ENCODE measurements at places on chromosomes 11 and 22.

DNA sequence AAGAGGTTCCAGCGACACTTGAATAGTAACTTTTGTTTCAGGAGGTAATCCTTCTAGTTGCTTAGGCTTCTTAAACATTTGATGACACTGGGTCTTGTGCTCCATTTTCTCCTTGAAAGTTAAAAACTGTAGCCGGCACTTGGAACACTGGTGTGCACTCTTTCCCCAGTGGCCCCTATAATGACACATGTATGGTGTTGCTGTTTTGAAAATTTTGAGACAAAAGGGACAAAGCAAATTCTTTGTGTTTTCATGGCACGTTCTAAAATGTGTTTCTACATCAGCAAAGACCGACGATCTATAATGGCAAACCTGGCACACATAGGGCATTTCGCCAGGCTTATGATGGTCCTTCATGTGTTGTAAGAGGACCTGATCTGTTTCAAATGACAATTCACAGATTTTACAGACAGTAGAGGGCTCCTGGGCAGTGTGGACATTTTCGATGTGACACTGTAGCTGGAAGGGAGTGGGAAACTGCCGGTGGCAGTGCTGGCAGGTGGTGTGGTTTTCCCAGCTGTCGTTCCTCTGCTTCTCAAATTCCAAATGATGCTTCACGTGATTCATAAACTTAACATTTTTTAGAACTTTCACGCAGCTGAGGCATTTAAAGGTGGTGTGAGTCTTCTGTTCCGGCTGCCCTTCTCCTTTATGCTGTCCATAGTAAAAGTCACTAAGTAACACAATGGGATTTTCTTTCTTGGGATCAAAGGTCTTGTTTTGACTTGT lies 20.5 kb downstream of the ZNF280B start:
- no peak for DNase-seq

- DNase-seq = peak; percentile 70
Measured at GRCh38 chr11:32068134-32068870, 22.6 kb upstream of the RCN1 start.

- DNase-seq = no peak
Measured at GRCh38 chr22:19743651-19744050, 16.9 kb upstream of the TBX1 start.

- no peak for DNase-seq
Measured at GRCh38 chr11:6666302-6667183, 10.9 kb upstream of the DCHS1 start.

DNA sequence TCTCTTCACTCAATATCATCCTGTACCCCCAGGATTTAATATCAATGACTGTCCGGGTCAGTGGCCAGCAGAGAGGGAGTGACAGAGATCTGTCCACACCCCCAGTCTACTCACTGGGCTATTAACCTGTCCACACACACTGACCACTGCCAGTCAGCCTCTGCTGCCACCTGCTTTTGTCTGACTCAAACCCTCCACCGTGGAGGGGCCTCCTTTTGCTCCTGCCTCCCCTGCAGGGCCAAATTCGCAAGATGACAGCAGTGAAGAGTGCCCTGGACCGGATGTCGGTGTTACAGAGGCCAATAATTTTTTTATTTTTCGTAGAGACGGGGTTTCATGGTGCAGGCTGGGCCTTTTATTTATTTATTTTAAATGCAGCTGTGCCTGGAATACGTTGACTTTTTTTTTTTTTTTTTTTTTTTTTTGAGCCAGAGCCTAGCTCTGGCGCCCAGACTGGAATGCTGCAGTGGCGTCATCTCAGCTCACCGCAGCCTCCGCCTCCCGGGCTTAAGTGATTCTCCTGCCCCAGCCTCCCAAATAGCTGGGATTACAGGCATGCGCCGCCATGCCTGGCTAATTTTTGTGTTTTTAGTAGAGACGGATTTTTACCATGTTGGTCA lies 5.1 kb downstream of the PDXP start:
- peak; percentile 82 for DNase-seq

DNA sequence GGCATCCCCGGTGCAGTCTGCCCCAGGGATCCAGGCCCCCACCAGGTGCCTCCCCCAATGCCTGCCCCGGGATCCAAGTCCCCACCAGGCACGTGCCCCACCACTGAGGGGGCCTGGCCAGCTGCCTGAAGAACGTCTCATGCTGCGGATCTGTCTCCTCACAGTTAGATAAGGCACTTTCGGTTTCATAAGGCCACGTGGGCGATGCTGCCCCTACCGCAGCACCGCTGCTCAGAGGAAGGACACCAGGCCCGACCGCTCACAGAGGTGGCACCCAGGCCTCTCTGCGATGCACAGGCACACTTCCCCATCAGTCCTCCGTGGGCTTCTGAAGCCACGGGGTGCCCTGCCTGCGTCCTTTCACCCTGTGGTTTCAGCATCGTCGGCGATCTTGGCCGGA lies 68.1 kb upstream of the BID start:
- DNase-seq = peak; percentile 64

- peak; percentile 80 for DNase-seq
Measured at GRCh38 chr22:35893698-35894097, 134.9 kb downstream of the RBFOX2 start.

- DNase-seq = no peak
Measured at GRCh38 chr11:66922551-66922950, 35.6 kb downstream of the PC start.

GRCh38 chr11:111344032-111344431 lies 35.0 kb downstream of the POU2AF1 start:
- peak; percentile 85 for DNase-seq

DNA sequence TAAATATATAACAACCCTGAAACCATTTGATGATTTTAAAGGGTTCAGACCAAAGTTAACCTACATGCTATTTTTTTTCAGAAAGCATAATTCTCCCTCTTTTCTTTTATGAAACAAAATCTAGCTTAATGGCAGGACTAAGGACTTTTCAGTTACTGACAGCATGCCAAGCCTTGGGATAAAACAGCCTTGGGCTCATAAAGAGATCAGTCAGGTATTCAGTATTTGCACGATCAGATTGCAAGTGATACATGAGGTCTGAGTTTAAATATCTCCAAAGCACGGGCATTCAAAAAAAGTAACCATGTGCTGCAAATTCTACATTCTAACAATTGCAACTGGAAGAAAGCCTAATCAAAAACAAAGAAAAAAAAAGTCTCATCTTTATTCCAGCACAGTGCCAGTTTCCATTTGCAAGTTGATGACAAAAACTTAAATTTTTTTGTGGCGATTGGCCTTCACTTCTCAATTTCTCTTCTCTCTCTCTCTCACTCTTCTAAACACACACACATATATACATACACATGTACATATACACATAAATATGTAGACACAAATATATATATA lies 60.1 kb downstream of the CTSC start:
- no peak for DNase-seq

- peak; percentile 89 for DNase-seq
Measured at GRCh38 chr11:46294365-46295309, 17.2 kb downstream of the CREB3L1 start.

GRCh38 chr22:24457894-24458420 lies 30.6 kb downstream of the ADORA2A start:
- DNase-seq = no peak

DNA sequence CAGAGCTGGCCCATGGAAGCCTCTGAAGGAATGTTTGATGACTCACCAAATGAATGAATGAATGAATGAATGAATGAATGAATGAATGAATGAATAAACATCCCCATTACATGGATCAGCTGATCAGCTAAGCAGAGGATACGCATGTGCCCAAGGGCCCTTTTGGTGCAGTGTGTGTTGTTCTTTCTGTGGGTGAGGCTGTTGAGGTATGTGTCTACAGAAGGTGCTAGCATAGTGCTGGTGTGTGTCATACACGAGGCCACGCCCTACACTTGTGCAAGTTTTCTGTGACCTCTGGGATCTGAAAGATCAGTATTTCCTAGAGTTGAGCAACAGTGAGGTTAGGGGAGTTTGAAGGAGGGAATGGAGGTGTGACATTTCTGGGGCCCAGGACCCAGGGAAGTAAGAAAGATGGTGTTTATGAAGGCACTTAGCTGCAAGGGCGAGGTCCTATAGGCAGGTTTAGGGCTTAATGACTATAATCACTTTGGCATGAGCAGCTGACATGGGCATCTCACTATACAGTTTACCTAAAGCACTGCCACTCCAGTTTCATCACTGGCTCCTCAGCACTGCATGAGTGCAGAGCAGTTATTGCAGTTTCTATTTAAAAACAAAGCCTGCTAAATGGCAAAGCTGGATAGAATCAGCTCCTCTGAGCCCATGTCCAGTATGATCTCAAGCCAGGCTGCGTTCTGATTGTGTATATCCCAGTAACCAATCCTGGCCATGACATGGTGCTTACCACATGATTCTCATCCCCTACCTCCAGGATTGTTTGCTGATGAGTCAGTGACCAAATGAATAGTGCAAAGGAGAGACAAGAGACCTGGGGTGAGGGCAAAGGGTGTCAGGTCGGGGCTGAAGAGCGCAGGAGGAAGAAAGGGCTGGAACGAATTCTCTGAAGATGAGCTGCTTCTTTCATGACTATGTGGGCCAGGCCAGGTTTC lies 36.4 kb upstream of the E2F8 start:
- DNase-seq = peak; percentile 45

- no peak for DNase-seq
Measured at GRCh38 chr11:129418039-129418438, 42.4 kb downstream of the BARX2 start.

DNA sequence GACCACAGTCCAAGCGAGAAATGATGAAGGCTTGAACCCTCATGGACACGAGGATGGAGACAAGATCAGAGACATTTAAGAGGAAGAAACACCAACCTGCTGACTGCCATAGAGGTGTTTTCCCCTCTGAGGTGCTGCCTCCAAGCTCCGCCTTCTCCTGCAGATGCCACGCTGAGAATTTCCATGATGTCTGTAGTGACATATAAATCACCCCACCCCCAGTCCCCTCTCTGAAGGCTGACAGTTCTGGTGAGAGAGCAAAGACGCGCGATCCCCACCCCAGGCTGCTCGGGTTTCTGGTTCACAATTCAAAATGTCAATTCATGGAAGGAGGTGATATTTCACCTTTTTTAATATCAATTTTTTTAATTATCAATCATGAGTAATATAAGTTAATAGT lies 28.2 kb downstream of the LRRC32 start:
- DNase-seq = no peak

DNA sequence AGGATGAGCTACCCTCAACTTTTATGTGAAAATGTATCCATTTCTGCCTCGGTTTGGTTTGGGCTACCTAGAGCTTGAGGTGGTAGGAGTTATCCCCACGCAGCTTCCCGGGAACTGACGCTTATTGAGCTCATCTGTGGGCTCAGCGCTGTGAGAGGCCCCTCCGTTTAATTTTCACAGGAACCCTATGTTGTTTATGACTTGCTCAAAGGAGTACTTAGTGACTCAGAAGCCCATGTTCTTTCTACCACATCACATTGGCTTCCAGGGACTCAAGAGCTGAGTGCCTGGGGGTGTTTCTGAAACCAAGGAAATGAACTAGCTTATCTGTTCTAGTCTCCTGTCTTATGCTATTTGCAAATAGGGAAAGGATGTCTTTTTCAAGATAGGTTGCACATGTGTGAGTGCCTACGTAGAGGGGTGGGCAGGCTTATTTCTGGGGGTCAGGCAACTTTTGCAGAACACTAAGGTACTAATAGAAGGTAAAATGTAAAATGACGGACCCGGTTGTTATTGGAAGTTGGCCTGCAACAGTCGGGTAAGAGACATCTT lies 40.5 kb downstream of the MICAL2 start:
- DNase-seq = peak; percentile 95

- DNase-seq = no peak
Measured at GRCh38 chr11:2443881-2444820, at the start of gene TRPM5. Gene TRPM5, minus strand, starts transcription at chr11:2444514. Its CDS starts 21,478 bp downstream, at chr11:2423036.

Measured in fibroblast of villous mesenchyme (primary cell).